ENCODE measurements at places on chromosomes 1 and 21.

DNA sequence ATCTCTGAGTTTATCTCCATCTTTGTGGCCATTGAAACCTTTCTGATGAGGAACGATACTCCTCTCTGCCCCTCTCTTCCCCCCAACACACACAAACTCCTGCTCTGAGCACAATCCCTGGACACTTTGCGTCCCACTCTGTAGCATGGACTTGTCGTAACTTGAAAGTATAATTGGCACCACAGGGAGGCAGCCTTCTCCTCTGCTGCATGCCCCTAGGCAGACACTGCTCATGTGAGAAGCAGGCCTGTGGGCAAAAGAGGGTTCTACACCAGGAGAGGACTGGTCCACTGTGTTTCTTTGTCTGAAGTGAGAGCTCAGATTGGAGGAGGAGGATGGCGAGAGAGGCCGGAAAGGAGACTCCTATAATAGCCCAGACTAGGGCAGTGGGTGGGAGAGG, 3.8 kb upstream of the PARS2 start:
- DNase-seq = no peak

GRCh38 chr1:112375701-112376100, 20.3 kb upstream of the CTTNBP2NL start:
- DNase-seq = no peak

GRCh38 chr1:9331558-9332346, 39.1 kb downstream of the SPSB1 start:
- no peak for DNase-seq

DNA sequence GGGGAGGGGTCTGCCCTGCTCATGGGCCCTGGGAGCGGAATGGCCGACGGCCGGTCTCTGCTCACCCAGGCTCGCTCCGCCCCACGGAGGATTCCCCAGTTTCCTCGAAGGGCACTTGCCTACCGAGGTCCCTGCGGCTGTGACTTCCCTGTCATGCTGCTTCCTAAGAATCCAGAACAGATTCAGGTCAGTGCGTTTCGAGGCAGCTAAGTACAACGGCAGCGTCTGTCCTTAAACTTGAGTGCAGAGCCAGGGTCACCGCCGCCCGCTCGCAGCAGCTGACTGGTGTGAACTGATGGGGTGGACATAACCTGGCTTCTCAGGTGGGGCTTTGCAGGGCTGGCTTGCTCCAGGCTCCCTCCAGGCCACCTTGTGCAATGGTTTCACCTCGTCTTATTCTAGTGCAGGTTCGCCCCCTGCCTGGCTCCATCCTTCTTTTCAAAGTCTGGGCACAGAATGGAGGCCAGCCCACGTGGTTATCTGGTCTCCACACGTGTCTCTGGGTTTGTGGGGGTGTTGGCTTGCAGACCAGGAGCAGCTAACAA, 7.6 kb upstream of the C1orf174 start:
- no peak for DNase-seq

GRCh38 chr1:185561629-185562028, 172.6 kb upstream of the HMCN1 start:
- no peak for DNase-seq

GRCh38 chr1:215911406-215911968, 344.4 kb downstream of the KCTD3 start:
- DNase-seq = no peak

GRCh38 chr1:87902830-87903229, 574.1 kb downstream of the LMO4 start:
- DNase-seq = no peak

DNA sequence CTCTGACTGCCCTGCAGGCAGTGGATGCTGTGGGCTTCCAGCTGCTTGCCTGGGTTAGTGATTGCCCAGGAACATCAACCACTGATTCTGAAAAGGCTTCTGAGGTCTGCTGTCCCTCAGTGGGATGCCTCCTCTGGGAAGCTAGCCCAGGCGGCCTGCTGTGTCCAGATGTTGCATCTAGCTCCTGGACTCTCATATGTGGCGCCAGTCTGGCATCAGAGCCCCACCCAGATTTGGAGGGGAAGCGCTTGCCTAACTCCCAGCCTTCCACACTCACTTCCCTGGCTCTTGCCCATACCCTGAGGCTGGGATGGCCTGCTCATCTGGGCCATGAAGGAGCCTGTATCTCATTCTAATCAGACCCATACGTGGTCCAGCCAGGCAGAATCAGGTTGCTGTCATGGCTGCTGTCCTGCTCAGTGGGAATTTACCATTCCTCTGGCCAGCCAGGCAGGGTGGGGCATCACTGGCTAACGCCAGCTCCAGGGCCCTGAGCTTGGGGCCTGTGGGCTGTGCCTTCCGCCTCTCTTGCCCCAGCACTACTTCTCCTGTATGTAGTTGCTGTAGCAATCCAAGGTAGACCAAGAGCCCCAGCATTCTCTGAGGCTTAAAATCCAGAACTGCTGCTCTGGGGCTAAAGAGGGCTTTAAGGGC, 4.1 kb downstream of the CSF1 start:
- no peak for DNase-seq

DNA sequence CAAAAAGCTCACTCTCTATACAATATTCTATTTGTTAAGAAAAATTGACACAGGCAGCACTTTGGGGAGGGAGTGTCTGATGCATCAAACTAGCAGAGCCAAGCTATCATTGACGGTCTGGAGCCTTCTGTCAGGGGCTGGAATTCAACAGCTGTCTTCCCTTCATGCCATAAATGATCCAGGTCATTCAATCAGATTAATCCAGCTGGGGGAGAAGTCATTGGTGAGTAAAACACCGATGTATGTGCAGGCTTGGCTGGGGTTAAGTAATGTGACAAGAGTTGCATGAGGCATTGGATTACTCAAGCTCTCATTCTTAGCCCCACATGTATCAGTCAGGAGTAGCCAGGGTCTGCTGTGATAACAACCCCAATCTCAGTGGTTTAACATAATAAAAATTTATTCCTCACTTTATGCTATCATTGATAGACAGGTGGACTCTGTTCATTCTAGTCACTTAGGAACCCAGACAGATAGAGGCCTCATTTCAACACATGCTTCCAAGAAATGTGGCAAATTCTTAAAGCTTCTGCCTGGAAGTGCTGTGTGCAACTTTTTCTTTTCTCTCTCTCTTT, 118.1 kb upstream of the GADD45A start:
- DNase-seq = no peak
